ENCODE measurements at places on chromosomes 4 and X. TPM values are rescaled to one million over a fixed set of nuclear protein-coding genes. Genes with fewer than 3 reads are reported as not detected.

- no peak for DNase-seq
Measured at GRCh38 chr4:124055336-124055735, 657.2 kb downstream of the ANKRD50 start.

- DNase-seq: no peak
Measured at GRCh38 chr4:150181536-150181935, 103.3 kb downstream of the DCLK2 start.

GRCh38 chr4:173337463-173337862, 3.3 kb upstream of the HMGB2 start:
- DNase-seq: no peak

DNA sequence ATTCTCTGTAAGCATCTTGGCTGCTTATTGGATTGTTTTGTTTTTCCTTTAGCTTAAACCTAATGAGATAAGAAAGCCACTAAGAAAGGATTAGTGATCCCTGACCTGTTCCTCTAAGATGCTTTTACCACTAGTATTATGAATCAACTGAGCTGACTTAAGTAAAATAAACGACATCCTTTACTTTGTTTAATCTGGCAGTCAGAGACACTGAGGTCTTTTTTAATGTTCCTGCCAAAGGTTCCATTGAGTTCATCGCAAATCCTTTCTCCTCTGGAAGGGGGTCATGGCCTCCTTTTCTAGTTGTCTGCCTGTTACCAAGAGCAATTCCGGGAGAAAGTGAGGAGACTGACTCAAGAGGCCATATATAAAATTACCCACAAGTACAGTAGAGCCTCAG, 1038.3 kb upstream of the SLIT2 start:
- peak; percentile 74 for DNase-seq

The USP27X gene
- not detected for total RNA-seq

The SH3D19 gene
- 4.1 TPM for total RNA-seq

The CT45A9 gene
- not detected for total RNA-seq

The ZNF718 gene
- 4.4 TPM for total RNA-seq

- DNase-seq: peak; percentile 19
Measured at GRCh38 chr4:43132010-43132582, 239.6 kb downstream of the GRXCR1 start.

GRCh38 chr4:96558466-96558865, 718.6 kb downstream of the PDHA2 start:
- DNase-seq: no peak

DNA sequence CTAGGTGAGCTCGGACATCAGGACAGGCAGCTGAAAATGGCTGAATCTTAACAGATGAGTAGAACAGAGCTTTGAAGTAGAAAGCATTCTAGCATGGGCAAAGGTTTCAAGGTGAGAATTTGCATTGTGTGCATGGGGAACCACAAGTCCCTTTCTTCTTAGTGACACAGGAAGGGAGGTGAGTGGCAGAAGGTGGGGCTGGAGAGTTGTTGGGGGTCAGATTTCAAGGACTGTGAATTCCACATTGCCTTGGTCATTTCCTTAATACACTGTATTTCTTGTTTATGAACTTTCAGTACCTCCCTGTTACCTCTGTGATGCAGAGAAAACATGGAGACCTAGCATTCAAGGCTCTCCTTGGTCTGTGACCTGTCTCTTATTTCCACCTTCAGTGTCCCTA, 4.1 kb downstream of the APEX2 start:
- no peak for DNase-seq

The ATP1B4 gene
- total RNA-seq: not detected

- DNase-seq: no peak
Measured at GRCh38 chr4:158754385-158755180, 14.2 kb upstream of the FNIP2 start.

The MAML3 gene
- 0.61 TPM for total RNA-seq

DNA sequence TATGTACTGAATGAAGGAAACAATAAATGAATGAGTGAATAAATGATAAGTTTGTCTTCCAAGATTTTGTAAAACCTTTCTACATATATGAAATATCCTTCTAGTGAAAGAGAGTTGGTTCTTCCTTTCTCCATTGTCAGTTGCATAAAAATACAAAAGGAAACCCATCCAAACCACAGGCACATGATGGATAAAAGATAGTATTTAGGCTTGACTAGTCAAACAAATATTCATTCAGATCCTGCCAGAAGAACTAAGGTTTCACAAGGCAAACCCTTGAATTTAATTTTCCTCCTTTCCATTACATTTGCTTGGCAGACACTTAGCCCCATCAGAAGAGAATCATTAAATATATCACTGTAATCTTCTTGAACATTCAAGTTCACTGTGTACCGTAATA, 208.4 kb downstream of the COL25A1 start:
- no peak for DNase-seq

The CENPI gene
- total RNA-seq: 22.5 TPM

GRCh38 chrX:65513610-65514009, 21.0 kb downstream of the LAS1L start:
- DNase-seq: no peak

GRCh38 chr4:88599298-88599697, 7.0 kb downstream of the HERC3 start:
- no peak for DNase-seq

DNA sequence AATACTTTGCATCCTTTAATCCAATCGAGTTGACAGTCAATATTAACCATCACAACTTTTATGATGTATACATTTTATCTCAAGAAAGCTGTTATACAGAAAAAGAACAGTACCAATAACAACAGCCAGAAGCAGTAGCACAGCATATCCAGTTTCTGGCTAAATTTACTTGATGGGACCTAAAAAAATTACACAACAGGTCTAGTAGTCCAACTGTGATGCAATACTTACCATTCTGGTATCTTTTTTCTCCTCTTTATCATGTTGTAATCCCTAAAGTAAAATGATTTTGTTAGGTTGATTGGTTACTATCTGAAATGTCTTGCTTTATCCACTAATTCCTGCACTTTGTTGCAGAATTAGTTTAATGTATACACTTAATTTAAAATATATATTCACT, 1150.6 kb downstream of the FAT4 start:
- no peak for DNase-seq

The SSX3 gene
- not detected for total RNA-seq

The ABLIM2 gene
- 2.1 TPM for total RNA-seq

DNA sequence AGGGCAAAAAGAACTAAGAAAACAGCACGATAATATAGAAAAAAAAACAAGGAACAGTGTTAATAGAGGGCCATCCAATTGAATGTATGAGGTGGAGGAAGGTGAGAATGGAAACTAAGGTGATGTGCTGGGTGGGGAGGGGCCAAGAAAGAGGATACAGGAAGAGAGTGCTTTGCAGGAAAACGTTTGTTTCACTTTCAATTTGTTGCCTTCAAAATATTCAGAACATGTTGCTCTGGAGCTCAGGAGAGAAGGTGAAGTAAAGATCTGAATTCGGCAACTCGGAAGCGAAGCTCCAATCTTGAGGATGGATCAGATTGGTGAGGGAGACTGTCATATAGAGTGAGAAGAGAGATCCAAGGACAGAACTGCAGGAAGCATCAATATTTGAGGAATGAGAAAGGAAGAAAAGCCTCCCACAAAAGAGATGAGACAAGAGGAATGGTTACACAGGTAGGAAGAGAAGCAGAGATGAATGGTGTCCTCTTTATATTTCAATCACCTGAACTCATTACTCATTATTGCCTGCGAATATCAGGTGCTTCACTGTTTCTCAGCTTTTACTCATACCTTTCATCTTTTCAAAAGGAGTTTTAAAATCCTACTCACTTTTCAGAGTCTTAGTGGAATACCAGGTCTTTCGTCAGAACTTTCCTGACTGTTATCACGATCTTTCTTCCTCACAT, 14.7 kb upstream of the SEC24D start:
- peak; percentile 29 for DNase-seq

The DCAF8L2 gene
- total RNA-seq: not detected

DNA sequence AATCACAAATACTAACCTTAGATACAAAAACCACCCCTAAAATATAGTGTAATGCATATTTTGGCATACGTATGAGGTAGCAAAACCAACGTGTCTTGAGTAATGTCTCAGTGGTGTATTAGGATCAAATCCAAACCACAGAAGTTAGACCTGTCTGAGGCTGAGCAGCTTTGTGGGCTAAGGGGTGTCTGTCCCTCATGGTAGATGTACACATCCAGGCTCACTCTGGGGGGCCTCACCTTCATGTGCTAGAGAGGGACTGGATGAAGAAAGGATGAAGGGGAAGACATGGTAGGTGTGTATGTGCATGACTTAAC, 188.0 kb upstream of the TBC1D9 start:
- no peak for DNase-seq

DNA sequence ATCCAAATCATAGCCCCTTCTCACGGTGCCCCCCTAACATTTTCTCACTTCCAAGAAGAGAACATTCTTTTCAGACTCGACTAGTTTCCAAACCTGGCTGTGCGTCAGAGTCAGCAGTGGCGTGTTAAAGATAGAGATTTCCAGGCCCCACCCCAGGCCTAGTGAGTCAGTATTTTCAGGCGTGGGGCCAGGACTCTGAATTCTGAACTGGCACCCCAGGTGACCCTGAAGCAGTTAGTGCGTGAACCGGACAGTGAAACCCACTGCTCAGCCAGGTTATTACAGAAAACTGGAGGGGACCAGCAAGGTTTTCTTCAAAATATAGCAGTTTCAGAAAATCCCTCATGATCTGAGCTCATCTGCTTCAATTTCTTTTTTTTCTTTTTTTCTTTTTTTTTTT, 35.0 kb upstream of the BCOR start:
- DNase-seq: peak; percentile 62

GRCh38 chrX:40424259-40424658, 156.5 kb upstream of the ATP6AP2 start:
- DNase-seq: no peak

GRCh38 chr4:16225863-16226815, at the start of gene TAPT1:
Gene TAPT1 (minus strand): TSS chr4:16226471. CDS start chr4:16226457, 14 bp downstream.
- DNase-seq: peak; percentile 23

The SLAIN2 gene
- total RNA-seq: 115 TPM

- DNase-seq: no peak
Measured at GRCh38 chr4:26127851-26128337, 192.9 kb upstream of the RBPJ start.

The TEX13C gene
- not detected for total RNA-seq

DNA sequence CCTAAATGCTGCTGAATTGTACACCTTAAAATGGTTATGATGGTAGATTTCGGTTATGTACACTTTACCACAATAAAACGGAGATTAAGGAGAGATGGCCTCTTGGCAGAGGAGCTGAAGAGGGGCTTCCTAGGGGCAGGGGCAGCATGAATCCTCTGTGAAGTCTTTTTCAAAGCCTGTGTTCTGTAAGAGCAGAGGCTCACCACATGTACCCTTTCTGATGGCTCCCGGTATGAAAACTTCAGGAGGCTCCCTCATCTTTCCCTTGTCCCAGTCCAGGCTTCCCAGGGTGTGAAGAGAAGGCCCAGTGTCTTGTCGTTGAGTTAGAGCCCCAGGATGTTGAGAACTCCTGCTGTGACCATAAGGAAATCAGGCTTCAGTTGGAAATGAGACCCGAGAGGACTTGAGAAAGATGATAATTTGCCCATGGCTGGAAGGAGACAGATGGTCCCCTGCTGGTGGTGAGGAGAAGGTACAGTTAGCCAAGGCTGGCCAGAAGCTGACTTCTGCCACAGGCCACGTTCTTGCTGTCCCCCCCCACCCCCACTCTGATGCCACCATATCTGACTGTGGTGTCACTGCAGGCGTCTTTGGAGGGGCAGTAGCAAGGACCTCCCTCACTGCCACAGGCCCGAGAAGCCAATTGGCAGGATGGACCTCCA, 31.8 kb upstream of the MTM1 start:
- no peak for DNase-seq

GRCh38 chr4:152545088-152545487, 9.2 kb upstream of the FBXW7 start:
- DNase-seq: no peak

The SULT1E1 gene
- total RNA-seq: not detected

GRCh38 chr4:111530446-111530845, 614.8 kb upstream of the FAM241A start:
- no peak for DNase-seq

GRCh38 chr4:100843910-100844309, 326.1 kb upstream of the EMCN start:
- no peak for DNase-seq

DNA sequence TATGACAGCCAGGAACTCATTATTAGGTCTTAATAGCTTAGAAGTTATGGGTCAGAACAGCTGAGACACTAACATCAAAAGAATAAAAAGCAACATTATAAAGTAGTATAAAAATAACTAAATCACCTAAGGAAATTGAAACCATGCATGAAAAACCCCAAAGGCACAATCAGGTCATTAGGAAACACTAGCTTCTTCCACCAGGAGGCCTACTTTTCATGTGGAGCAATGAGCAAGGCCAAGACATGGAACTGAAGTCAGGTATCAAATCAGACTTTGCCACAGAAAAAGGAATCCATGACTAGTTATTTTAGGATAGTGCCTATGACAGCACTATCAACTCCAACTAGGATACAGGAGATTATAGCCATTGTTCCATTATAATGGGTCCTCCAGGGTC, 7.9 kb downstream of the HUWE1 start:
- no peak for DNase-seq

GRCh38 chrX:19064175-19064574, 58.1 kb downstream of the ADGRG2 start:
- DNase-seq: no peak

The TNIP3 gene
- not detected for total RNA-seq

GRCh38 chrX:70062961-70063550, 799 bp downstream of the OTUD6A start:
- no peak for DNase-seq

- DNase-seq: no peak
Measured at GRCh38 chrX:110192516-110192915, 125.4 kb downstream of the AMMECR1 start.

DNA sequence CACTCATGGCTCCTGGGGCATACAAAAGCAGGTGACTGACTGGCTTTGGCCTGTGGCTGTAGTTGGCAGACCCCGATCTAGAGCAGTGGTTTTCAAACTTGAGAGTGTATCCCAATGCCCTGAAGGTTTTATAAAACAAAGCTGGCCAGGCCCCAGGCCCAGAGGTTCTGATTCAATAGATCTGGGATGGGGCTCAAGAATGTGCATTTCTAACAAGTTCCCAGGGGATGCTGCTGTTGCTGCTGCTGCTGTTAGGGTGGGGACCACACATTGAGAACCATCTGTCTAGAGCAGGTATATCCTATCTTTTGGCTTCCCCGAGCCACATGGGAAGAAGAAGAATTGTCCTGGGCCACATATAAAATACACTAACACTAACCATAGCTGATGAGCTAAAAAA, 7.3 kb downstream of the AIFM1 start:
- DNase-seq: no peak

GRCh38 chrX:121761845-121762244, 714.4 kb downstream of the GLUD2 start:
- no peak for DNase-seq

GRCh38 chr4:54322818-54323417, 93.8 kb downstream of the PDGFRA start:
- DNase-seq: peak; percentile 64

- no peak for DNase-seq
Measured at GRCh38 chrX:48540028-48540375, 488 bp downstream of the TBC1D25 start.

DNA sequence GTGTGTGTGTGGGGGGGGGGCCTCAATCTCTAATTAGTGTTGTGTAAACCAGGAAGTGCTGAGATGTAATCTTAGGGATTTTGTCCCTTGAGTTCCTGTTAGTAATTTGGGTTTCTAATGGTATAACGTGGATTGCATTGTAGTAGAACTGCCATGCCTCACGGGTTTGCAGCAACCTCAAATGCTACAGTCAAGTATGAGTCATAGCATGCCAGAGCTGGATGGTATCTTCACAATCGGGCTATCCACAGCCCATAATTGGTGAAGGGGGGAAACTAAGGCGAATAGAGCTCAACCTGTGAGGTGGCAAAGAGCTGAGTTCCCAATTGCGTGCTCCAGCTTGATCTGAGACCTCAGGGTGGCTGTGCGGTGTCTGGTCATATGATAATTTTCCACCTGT, 2.2 kb upstream of the FMR1NB start:
- peak; percentile 23 for DNase-seq
